NCI-H2081 treated with DMSO at 0.1 percent for 48 hours (cell line): ENCODE measurements at places on chromosomes 1 and 21.

DNA sequence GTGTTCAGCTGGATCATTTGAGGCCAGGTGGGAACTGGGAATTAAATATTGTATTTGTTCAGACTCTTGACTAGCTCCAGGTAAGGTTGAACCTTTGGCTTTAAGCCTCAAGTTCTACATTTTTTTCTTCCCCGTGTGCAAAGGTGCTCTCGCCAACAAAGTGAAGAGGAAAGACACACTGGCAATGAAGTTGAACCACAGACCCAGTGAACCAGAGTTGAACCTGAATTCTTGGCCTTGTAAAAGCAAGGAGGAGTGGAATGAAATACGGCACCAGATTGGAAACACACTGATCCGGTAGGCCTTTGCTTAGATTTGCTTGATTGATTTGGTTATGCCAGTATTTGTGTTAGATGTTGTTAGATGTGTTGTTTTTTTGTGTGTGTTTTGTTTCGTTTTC lies 25.5 kb upstream of the RCC1 start:
- no peak for DNase-seq

DNA sequence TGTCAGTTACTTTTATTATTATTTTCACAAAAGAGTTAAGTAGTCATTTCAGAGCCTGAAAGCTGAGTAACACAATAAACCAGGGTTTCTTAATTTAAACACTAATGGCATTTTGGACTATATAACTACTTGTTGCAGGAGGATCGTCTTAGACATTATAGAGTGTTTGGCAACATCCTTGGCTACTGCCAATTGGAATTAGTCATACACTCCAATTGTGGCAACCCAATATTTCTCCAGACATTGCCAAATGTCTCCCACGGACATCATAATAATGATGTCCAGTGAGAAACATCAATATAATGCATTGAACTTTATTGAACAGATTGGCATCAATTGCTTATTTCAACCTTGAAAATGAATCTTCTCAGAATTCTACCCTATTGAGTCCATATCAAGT lies 441.9 kb upstream of the ADGRL4 start:
- DNase-seq = no peak

DNA sequence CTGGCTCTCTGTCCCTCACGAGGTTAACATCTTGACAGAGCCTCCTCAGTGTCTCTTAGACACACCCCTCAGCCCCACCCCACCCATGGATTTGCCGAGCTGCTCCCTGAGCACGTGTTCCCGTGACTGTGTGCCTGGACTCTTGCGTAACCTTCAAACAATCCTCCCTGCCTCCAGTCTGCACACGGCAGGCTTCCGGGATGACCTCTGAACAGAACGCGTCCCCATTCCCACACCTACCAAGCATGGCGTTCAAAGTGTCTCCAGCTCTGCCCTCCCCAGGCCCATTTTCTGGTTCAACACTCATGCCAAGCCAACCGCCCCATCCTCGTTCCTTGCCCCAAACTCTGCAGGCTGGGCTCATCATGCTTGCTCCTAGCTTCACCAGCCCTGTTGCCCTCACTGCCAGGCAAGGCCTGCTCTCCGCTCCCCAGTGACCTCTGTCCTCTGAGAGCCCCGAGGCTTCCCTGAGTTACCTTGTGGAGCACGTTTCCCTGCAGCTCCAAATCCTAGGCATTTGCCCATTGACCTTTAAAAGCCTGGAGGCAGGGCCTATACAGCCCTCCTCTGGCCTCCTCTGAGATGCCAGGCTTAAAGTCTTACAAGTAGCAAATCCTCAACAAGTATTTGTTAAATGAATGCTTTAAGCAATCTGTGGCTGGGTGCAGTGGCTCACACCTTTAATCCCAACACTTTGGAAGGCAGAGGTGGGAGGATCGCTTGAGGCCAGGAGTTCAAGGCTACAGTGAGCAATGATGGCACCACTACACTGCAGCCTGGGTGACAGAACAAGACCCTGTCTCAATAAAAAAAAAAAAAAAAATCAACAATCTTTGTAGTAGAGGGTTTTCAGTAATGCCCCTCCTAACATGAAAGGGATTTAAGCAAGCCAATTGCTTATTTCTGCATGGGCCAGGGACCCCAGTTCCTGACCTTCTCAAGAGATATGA lies 5.0 kb downstream of the AGT start:
- DNase-seq = no peak

DNA sequence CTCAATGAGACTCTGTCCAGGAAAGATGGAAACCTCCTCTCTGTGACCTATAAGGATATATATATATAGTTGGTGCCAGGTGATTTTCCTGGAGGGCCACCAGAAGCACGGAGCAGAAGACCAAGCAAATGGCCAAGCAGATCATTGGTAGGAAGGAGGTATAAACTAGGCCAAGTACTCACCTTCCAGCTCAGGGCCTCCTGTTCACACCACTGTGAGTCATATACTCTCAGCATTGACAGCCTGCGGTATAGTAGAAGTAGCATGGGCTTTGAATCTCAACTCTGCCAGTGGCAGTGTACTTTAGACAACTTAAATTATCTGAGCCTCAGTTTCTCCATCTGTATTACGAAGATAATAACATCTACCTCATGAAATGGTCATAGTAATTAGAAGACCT lies 15.4 kb downstream of the IL12RB2 start:
- no peak for DNase-seq

- DNase-seq = no peak
Measured at GRCh38 chr1:147526501-147526900, 14.8 kb upstream of the BCL9 start.

GRCh38 chr1:84598418-84598817 lies 24.2 kb upstream of the CTBS start:
- DNase-seq = no peak

GRCh38 chr1:119987112-119987511 lies 82.3 kb downstream of the NOTCH2 start:
- no peak for DNase-seq

- no peak for DNase-seq
Measured at GRCh38 chr1:196887515-196888239, at the start of gene CFHR4. CFHR4 (plus strand) TSS chr1:196888052; CDS start chr1:196888151, 99 bp downstream.

DNA sequence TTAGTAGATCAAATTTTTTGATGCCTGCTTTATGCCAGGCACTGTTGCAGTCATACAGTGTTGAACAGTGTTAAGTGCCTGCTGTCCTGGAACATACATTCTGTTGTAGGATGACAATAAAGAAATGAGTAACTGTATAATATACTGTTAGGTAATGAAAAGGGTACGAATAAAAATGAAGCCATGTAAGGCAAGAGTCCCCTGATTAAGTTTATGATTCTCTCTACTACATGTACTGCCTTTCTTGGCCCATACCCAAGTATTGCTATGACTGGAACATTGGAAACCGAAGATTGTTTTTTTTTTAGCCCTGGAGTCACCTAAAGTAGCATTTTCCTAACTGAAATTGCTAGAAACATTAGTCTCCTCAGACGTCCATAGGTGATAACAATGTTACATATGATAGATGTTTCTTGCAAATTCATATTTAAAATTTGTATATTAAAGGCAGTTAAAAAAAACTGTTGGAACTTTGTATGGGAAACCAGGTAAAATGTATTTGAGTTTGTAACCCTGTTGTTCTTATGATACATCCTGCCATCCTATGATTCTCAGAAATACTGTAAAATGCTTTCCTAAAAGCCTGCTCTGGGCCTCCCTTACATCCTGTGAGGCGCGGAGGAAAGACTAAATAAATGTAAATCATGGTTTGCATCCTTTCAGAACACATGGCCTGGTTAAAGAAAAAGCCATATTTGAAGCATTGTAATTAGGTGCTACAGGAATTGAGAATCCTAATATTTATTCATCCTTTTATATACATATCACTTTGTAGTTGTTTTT lies 5.8 kb downstream of the ATP5PB start:
- no peak for DNase-seq

DNA sequence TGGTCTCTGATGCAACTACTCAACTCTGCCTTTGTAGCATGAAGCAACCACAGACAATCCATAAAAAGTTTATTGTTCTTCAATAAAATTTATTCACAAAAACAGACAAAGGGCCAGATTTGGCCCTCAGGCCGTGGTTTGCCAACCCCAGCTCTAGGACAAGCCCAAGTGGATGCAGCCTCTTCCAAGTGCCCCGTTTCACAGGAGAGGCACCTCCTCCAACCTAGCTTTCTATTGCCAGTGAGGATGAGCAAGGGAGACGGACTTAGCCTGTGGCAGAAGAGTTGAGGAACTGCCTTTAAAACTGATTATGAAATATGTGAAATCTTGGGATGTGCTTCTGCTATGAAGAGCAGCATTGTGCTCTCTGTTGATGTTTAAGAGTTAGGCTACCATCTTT lies 105.4 kb downstream of the PSMG1 start:
- DNase-seq = no peak

DNA sequence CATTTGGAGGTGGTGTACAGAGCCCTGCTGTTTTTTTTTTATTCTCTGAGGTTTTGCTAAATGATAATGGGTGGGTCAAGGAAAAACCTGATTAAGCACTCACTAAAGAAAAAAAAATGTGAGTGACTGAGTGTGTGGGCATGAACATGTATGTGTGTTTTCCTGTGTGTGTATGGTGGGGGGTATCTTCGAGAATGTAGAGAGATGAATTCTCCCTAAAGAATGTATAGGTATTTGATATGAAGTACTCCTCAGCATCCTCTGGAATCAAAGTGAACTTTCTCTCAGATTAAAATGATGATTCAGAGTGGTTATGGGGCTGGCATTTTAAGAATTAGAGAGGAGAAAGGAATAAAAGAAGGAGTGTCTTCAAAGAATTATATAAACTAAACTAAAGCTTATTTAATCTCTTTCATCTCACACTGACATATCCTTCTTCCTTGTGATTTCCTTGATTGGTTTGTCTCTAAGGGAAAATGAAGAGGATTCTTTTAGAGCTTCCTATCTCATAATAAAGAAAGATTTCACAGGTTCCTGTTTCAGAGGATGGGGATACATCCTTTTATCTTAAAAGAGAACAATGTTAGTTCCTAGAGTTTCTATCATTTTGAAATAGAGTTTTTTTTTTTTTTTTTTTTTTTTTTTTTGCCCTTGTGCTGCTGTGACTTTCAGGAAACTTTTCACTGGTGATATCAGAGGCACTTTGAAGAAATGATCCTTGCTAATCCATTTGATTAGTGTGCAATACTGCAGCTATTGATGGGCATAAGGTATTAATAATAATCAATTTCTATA lies 23.9 kb downstream of the S1PR1 start:
- no peak for DNase-seq

GRCh38 chr1:5098981-5099385 lies 444.6 kb downstream of the AJAP1 start:
- no peak for DNase-seq

- no peak for DNase-seq
Measured at GRCh38 chr1:217469983-217470382, 160.9 kb downstream of the GPATCH2 start.

DNA sequence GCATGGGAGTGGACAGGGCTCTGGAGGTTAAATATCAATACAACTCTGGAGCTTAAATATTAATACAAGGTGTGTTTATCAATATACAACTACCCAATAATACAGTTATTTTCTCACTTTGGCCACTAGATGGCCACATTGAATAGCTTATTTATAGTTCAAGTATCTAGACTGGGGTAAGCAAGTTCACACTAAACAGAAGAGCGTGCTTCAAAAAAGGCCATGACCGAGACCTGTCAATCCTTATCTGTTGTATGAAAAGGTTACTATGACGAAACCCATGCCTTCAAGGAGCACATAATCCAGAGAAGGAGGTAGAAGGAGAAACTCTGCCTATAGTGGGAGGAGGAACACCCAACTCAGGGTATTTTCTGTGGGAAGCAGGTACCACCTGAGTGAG lies 29.1 kb downstream of the CHML start:
- DNase-seq = peak; percentile 56

- DNase-seq = no peak
Measured at GRCh38 chr1:202692959-202693555, 17.2 kb downstream of the SYT2 start.

DNA sequence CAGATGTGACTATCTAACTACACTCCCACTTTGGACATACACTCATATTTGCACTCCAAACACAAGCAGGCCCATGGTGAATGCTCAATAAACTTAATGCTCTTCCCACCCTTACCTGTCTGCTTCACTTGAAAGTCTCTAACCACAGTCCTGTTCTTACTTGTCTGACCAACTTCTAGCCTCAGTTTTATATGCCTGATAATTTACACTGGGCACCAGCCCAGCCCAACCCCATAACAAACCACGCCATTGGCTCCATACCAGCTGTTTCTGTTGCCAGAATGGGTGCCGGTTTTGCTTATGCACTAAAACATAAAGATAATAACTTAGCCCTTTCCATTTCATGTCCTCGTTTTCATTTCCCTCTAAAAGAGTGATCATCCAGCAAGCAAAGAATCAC lies 395.4 kb downstream of the NTNG1 start:
- DNase-seq = no peak

DNA sequence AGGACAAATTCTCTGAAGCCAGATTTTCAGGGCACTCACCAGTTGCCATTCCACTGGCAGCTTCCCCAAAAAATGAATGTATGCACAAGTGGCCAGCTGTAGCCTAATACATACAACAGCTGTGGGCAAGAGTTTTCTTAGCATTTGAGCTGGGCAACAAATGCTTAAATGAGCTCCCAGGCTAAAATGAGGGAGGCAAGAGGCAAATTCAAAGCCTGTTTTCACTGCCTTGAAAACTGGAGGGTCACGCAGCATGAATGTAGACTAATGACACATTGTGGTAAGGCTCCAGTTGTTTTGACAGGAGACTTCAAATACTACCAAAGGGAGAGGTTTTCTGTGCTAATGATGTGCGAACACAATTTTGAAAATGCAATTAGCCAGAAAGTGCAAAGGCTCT lies 88.2 kb downstream of the TIAM1 start:
- no peak for DNase-seq

DNA sequence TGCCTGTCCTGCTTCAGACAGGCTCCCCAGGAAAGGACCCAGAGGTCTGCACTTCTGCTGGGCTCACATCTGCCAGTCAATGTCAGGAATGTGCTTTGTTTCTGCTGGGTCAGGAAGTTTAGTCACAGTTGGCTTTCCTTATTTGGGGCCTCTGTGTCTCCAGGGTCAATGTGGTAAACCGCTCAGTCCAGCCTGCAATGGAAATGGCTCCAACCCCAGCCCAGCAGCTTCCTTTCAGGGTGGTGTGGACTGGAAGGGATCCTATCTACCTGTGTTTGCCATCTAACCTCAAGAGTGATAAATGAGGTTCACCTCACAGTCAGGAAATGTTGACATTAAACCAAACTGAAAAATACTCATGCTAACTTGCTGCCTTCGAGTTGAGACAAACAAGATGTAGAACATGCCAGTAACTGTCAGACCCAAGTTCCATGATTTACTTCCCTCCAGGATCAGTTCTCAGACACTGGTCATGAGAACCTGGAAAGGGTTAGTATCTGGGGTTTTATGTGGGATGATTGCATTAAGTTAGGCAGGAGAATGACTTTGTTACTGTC lies 20.3 kb downstream of the ENO1 start:
- DNase-seq = no peak
